Bronchus fibroblast of lung (primary cell): ENCODE measurements at places on chromosomes 16 and 17. TPM values are rescaled to one million over a fixed set of nuclear protein-coding genes. Genes with fewer than 3 reads are reported as not detected.

Gene DLX3
- not detected in 2 replicates for total RNA-seq

Gene OR3A3
- total RNA-seq = not detected in 2 replicates

Gene CDK3
- total RNA-seq = 2.2 and 3.5 TPM in 2 replicates

Gene TAC4
- not detected in 2 replicates for total RNA-seq

Gene SKAP1
- not detected in 2 replicates for total RNA-seq

Gene WNK4
- 0.74 and 1.7 TPM in 2 replicates for total RNA-seq

Gene SOX8
- total RNA-seq = 0.15 TPM in 1 of 2 replicates, not detected in the other

Gene KRT33A
- not detected in 2 replicates for total RNA-seq

Gene KIF19
- total RNA-seq = not detected in 2 replicates

Gene ZNF263
- total RNA-seq = 18.3 and 19.7 TPM in 2 replicates

Gene PRAC2
- total RNA-seq = not detected in 2 replicates

Gene ZCCHC14
- total RNA-seq = 3.2 and 3.6 TPM in 2 replicates
